ENCODE measurements at places on chromosomes 2 and 18. TPM values are rescaled to one million over a fixed set of nuclear protein-coding genes. Genes with fewer than 3 reads are reported as not detected.

DCDC2C gene
- total RNA-seq: not detected

RGPD4 gene
- total RNA-seq: not detected

LDLRAD4 gene
- 3.1 TPM for total RNA-seq

CFC1 gene
- total RNA-seq: not detected

UGT1A7 gene
- 0.46 TPM for total RNA-seq

ACVR2A gene
- total RNA-seq: 38.0 TPM

MYOM1 gene
- total RNA-seq: 1.3 TPM

MYL1 gene
- not detected for total RNA-seq

ACADL gene
- 0.37 TPM for total RNA-seq

CDC42EP3 gene
- 16.9 TPM for total RNA-seq

TEKT4 gene
- not detected for total RNA-seq

UGT1A10 gene
- total RNA-seq: 0.83 TPM

NEU4 gene
- not detected for total RNA-seq

APCDD1 gene
- total RNA-seq: 0.09 TPM

ABCB11 gene
- not detected for total RNA-seq

ANKRD62 gene
- not detected for total RNA-seq

NT5DC4 gene
- total RNA-seq: not detected

CXXC1 gene
- 47.1 TPM for total RNA-seq

POMC gene
- 0.57 TPM for total RNA-seq

TMEM247 gene
- not detected for total RNA-seq

ITPRIPL1 gene
- total RNA-seq: 0.43 TPM

LOXHD1 gene
- total RNA-seq: not detected

RAD51AP2 gene
- total RNA-seq: not detected

DLX2 gene
- not detected for total RNA-seq

GATA6 gene
- 28.6 TPM for total RNA-seq

CGREF1 gene
- total RNA-seq: 7.0 TPM

PECR gene
- 16.6 TPM for total RNA-seq

RGPD6 gene
- total RNA-seq: 20.8 TPM

OTOF gene
- 0.14 TPM for total RNA-seq

MAPRE3 gene
- 3.1 TPM for total RNA-seq

RBMS1 gene
- total RNA-seq: 86.3 TPM

C1GALT1C1L gene
- 0.57 TPM for total RNA-seq

LYPD1 gene
- 3.9 TPM for total RNA-seq

MC4R gene
- total RNA-seq: not detected

VIL1 gene
- not detected for total RNA-seq

LRATD1 gene
- 0.09 TPM for total RNA-seq

NCKAP5 gene
- 4.3 TPM for total RNA-seq

C1D gene
- 12.5 TPM for total RNA-seq

PTPN2 gene
- total RNA-seq: 33.1 TPM

LRRC30 gene
- not detected for total RNA-seq

CENPA gene
- 1.00 TPM for total RNA-seq

REG3G gene
- not detected for total RNA-seq

APOB gene
- total RNA-seq: under 0.01 TPM

AFF3 gene
- total RNA-seq: 0.71 TPM

BCL11A gene
- 0.14 TPM for total RNA-seq

CDK15 gene
- 6.6 TPM for total RNA-seq

HJURP gene
- 2.4 TPM for total RNA-seq

IL37 gene
- total RNA-seq: not detected

LYG1 gene
- total RNA-seq: 0.43 TPM

FEV gene
- not detected for total RNA-seq
